Neuronal stem cell (in vitro differentiated cells): ENCODE measurements at places on chromosomes 6 and 20.

DNA sequence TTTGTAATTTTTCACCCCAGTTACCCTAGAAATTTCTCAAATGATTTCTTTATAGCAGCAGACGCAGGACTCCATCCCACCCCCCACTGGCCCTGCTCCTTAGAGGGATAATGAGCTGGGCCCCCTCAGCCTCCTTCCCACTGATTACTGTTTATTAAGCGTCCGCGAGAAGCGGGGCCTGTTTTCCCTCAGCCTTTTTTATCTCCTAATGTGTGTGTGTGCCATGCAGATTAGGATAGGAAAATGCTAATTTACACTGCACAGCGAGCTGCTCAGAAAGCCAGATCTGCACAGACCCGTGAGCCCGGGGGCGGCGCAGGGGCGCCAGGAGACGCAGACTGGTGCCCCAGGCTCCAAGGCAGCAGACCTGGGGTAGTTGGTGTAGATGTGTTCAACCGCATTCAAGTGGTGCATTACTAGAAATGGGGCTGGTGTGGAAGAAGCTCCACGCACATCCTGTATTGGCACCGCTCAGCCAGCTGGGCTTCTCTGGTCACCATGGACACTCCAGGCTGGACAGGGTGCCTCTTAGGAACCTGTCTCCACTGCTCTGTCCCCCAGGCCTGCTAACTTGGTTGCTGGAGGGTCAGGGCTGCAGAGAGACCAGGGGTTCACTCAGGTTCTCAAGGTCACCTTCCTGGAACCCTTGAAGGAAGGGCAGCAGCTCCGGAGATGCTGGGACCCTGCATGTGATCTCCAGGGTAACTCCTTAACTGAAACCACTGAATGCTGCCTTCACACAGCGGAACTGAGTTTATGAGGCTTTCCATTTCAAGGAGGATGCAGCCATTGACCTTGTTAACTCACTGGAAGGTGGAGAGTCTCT lies 256.3 kb downstream of the ERMARD start:
- DNase-seq: peak; percentile 50

DNA sequence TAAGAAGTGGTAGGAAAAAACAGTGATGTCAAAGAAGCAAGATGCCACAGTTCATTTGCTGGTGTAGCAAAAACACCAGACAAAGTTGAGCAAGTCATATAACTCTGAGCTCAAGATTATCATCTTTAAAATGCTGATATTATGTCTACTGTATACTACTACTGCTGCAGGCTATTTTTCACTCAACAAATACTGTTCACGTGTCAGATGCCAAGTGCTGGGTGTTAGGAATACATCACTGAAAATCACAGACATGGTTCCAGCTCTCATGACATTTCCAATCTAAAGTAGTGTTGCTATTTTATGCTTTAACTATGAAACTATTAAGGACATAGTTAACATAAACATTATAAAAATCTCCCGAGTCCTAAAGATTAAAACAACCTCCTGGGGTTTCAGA lies 163.0 kb downstream of the NKAIN2 start:
- no peak for DNase-seq

GRCh38 chr6:131960371-131961133 lies 9.4 kb upstream of the CCN2 start:
- DNase-seq: no peak

GRCh38 chr20:56454754-56455153 lies 13.7 kb upstream of the RTF2 start:
- DNase-seq: no peak

GRCh38 chr20:58241766-58242465 lies 13.5 kb upstream of the ANKRD60 start:
- DNase-seq: no peak

DNA sequence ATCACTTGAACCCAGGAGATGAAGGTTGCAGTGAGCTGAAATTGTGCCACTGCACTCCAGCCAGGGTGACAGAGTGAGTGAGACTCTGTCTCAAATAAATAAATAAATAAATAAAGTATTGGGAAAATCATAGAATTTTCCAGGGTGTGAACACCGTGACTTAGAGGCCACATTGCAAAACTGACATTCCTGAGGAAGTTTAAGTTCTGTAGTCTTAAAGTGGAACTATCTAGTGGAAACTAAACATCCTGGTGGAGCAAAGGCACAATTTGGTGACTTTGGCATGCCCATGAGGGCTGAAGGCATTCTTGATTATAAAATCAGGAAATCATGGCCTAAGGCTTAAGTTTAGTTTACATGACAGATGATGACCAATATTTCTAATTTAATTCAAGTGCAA lies 32.7 kb upstream of the MCM3 start:
- no peak for DNase-seq

DNA sequence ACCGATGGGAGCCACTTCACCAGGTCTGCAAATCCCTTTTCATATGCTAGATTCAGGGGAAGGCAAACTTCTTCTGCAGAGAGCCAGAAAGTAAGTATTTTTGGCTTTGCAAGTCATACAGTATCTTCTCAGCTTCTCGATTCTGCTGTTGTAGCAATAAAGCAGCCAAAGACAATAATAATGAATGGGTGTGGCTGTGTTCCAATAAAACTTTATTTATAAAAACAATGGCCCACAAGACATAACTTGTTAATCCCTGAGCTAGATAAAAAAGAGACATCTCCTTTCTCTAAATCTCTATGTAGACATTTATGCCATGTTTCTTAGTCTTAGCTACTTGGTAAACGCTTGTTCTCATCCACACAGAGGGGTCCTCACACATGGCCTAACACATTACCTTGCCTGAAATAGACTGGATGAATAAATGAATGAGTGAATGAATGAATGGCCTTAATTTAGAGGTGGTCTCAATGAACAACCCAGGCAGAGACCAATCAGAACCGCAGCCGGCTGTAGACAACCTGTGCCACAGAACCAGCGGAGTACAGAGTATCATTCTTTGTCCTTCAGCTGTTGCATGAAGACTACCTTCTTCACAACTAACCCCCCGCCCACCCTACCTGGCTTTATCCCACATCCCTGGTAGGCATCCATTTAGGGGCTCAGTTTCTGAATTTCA lies 13.5 kb upstream of the PREX1 start:
- no peak for DNase-seq

DNA sequence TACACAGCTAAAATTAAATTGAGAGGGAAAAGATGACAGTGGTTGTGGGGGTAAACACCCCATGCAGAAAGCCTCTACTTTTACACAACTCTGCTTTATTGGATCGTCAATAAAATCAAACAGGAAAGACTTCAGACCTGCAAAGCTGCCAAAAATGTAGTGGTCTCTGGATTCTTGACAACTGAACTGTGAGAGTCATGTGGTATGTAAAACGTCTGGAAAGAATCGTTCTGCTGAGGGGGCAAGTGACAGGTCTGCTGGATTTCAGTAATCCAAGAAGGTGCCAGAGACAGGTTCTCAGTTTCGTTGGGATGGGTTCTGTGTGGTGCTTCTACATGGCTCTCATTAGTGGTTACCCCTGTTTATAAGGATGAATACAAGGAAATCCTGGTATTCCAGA lies 63.3 kb downstream of the TSPYL4 start:
- DNase-seq: no peak

GRCh38 chr20:46773680-46774079 lies 64.2 kb downstream of the SLC2A10 start:
- no peak for DNase-seq

DNA sequence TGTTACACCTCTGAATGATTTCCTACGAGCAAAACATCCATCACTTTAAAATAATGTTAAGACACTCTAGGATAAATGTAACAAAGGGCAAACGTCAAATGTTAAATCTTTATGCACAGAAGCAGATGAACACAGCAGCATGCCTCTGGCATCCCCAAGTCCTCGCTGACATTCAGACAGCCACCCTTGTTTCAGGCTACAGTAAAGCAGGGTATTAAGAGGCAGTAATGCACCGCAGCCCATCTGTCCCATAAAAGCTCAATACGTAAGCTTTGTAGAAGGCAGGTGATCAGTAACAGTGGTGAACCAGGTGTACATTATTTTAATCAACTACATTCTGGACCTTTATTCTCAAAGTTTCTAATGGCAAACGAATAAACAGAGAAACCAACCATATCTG lies 64.8 kb downstream of the PPP1R3G start:
- DNase-seq: no peak

GRCh38 chr6:113315879-113316278 lies 541.3 kb upstream of the MARCKS start:
- no peak for DNase-seq

GRCh38 chr6:90970672-90971071 lies 383.8 kb upstream of the MAP3K7 start:
- no peak for DNase-seq

- no peak for DNase-seq
These were observed 129.5 kb downstream of the INSM1 start for GRCh38 chr20:20497242-20497978.

DNA sequence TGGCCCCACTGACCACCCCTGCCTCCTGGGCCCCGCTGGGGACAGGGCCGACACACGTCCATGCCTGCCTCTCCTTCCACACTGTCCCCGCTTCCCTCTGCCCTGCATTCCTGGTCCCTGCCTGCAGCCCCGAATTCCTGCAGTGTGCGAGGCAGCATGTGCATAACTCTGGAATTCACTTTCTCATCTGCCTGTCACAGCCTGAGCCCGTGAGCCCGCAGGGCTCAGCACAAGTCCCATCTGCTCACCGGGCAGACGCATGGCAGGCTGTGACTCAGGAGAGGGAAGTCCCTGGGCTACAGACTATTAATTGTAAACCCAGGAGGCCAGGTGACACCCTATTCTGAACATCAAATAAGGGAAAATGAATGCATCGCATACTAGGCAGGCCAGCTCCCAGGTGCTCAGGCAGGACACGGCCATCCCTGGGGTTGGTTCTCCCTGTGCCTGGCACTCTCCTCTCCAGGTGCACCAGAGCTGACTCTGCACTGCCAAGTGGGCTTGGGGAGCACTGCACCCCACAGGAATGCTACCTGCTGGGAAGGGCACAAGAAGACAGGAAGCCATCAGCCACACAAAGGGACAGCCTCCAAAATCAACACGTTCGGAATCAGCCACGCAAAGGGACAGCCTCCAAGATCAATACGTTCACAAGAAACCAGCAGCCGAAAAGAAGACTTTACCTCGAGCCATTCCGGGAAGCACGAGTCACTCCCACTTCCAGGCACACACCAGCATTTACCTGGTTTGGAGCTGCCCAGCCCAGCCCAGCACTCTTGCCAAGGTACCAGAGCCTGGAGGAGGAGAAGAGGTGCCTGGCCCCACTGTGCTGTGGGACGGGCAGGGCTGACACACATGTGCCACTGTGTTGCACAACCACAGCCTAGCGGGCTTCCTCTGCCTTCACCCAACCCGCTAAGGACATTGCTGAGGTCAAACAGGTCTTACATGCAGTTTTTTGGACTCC lies 65.9 kb downstream of the DLL1 start:
- no peak for DNase-seq

DNA sequence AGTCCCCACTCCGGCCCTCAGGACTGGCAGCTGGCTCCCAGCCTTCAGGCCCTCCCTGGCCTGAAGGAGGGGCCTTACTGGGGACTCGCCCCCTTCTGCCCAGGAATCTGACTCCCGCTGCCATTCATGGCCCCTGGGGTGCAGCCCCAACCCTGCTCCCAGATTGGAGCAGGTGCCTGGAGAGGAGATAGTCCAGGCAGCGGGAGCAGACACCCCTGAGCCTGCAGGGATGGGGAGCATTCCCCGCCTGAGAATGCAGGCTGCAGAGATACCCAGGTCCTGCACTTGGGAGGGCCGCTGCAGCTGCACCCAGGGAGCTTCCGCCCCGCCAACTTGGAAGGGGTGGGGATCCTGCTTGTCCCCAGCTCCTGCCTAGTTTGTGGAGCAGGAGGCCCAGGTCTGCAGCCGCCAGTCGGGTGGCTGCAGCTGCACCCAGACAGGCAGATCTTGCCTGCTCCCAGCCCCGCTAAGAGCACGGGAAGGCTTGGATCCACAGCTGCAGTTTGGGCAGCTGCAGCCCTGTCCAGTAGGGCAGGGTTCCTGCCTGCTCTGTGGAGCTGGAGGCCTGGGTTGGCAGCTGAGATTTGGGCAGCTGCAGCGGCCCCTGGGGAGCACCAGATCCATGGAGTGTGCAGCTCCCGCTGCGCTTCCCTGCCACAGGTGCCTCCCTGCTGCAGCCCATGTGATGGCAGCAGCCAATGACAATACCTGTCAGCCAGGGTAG lies 5.2 kb downstream of the GTSF1L start:
- DNase-seq: no peak

DNA sequence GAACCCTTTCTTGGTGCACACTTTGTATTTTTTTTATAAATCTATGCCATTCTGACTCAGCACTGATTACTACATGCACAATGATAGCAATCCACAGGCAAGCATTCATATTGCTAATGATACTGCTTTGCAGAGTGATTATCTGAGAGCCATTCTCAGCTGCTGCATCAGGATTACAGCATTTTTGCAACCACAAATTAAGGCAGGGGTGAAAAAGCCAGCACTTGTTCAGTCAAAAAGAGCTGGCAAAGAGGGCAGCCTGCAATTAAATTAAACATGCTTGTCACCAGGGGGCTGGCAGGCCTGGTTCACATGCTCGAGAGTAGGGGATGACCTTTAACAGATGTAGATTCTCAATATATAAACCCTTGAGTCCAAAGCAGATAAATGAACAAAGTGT lies 40.7 kb upstream of the SLC17A4 start:
- DNase-seq: no peak

- DNase-seq: no peak
These were observed 3.9 kb upstream of the REV3L start for GRCh38 chr6:111486921-111487320.

GRCh38 chr6:44230034-44230675 lies 6.8 kb downstream of the SLC29A1 start:
- DNase-seq: no peak
